ENCODE measurements at places on chromosomes 3 and 15. TPM values are rescaled to one million over a fixed set of nuclear protein-coding genes. Genes with fewer than 3 reads are reported as not detected.

The UROC1 gene
- not detected for total RNA-seq

The SHC4 gene
- not detected for total RNA-seq

The HPS3 gene
- total RNA-seq: 19.4 TPM

The SLC2A2 gene
- 4.0 TPM for total RNA-seq

DNA sequence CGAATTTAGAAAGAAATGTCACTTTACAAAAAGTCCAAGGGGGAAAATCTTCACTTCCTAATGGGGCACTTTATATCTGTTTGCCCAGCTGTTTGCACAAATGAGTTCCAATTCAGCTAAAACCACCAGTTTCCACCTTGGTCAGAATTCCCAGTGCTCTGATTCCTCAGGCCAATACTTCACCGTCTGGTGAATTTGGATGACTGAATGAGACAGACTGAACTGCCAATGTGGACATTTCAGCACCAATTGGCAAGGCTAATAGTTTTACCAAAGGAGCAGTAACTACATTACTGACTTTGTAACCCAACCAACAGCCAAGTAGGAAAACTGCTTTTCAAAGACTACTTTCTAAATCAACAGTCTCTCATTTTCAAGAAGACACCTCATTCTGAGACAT is 51.8 kb downstream of the ABI3BP start:
- H3K27ac ChIP-seq: no peak overlapping the region
- H3K36me3 ChIP-seq: no peaks in the 10 kb centered on the region
- no peaks in the 10 kb centered on the region for H3K4me1 ChIP-seq
- no peak for DNase-seq

DNA sequence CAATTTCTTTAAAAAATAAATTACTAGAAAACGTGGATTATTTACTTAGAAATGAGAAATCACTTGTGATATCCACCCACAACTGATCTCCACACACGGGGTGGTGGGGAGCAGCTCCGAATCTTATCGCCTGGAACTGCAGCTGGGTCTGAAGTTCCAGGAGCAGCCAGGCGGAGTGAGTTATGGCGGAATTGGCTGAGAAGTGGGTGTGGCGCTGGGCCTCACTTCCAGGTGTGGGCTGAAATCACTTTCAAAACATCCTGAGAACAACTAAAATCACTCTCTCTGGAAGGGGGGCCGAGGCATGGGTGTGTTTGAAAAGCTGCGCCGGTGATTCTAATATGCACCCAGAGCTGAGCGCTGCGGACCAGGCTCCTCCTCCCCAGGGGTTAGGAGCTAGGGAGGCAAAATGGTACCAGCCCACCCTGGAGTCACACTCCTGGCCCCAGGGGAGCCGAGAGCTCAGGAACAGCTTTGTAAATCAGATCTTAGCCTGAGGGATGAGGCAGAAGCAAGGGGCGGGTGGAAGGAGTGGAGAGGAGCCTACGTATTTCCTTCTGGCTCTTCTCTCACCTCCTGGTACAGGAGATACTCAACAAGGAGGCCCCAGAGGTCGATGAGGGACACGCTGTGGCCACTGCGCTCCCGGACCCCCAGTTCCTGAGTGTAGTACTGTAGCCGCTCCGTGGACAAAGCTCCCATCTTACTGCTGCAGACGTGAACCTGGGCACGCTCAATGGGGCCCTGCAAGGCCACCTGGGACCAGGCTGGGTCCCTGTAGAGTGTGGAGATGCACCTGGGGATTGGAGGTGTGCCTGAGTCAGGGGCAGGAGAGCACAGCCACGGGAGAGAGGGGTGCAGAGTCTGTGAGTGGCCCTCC is 9.6 kb downstream of the PLA2G4F start:
- H3K4me1 ChIP-seq: peaks cover 9% of the 10 kb centered on the region
- H3K27me3 ChIP-seq: no peaks in the 10 kb centered on the region
- H3K27ac ChIP-seq: no peak overlapping the region
- H3K36me3 ChIP-seq: no peaks in the 10 kb centered on the region

DNA sequence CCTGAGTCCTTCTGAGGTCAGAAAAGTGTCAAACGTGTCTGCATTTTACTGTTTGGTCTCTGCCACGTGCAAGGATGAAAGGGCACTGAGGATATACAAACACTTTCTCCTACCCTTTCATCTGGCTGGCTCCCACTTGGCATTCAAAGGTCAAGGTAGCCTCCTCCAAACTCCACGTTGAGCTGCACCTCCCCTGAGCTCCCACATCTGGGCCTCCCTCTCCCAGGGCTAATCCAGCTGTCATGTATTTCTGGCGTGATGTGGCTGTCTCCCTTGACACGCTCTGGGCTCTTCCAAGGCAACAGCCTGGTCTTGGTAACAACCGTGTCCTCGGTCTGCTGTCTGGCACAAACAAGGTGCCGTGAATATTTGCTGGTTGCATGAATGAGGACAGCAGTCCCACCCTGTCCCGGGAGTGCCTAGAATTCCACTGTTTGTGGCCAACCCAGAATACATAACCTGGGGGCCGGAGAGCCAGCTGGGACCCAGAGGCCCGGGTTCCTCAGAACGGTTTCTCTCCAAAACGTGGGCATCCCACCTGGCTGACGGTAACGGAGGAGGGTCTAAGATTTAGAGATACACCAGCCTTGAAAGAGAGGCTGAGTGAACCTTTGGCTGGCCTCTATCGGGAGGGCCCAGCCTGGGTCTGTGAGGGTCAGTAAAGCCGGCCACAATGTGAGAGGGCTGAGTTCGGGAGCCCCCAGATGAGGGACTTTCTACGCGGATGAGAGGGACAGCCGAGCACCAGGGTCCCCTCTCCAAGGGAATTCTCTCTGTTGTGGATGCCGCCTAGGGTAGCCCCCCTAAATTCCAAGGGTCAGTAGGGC is 767 bp downstream of the GLT8D1 start:
- H3K4me3 ChIP-seq: peak overlapping the region; percentile 90
- peak; percentile 50 for DNase-seq
- H3K27ac ChIP-seq: peak overlapping the region; percentile 95
- H3K4me1 ChIP-seq: peaks cover 9% of the 10 kb centered on the region
- H3K36me3 ChIP-seq: no peaks in the 10 kb centered on the region

GRCh38 chr15:49062900-49063299 is 16.7 kb upstream of the SECISBP2L start:
- peaks cover 13% of the 10 kb centered on the region for H3K4me1 ChIP-seq
- no peak for DNase-seq
- H3K27ac ChIP-seq: no peak overlapping the region
- H3K36me3 ChIP-seq: no peaks in the 10 kb centered on the region
- H3K4me3 ChIP-seq: no peak overlapping the region

DNA sequence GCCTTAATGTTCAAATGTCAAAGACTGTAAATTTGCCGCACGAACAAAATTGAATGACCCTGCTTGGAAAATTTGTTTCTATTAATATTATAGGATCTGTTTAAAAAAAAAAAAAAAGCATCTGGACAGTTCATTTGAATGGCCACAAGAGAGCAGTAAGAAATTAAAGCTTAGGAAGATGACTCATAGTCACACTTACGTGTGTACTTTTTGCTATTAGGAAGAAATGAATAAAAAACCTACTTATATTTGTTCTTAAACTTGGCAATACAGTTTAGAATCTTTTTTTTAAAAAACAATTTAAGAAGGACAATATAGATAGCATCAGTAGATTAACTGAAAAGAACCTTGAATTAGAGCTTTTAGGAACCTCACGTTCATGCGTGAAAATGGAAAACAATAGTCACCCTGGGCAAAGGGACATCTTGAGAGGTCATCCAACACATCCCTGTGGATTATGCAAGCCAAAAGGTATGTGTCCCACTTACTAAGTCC is 621.8 kb downstream of the MECOM start:
- no peak overlapping the region for H3K27ac ChIP-seq
- no peaks in the 10 kb centered on the region for H3K27me3 ChIP-seq
- no peaks in the 10 kb centered on the region for H3K36me3 ChIP-seq
- H3K4me1 ChIP-seq: no peaks in the 10 kb centered on the region
- no peak overlapping the region for H3K4me3 ChIP-seq

GRCh38 chr3:86856711-86857110 is 134.2 kb downstream of the VGLL3 start:
- no peaks in the 10 kb centered on the region for H3K4me1 ChIP-seq
- H3K27me3 ChIP-seq: no peaks in the 10 kb centered on the region
- H3K36me3 ChIP-seq: no peaks in the 10 kb centered on the region
- no peak for DNase-seq
